ENCODE measurements at places on chromosomes 7 and 10. TPM values are rescaled to one million over a fixed set of nuclear protein-coding genes. Genes with fewer than 3 reads are reported as not detected.

Gene ABCB8
- total RNA-seq = 19.5 TPM

Gene ZNF117
- 2.4 TPM for total RNA-seq

Gene TLL2
- total RNA-seq = 17.7 TPM

Gene IRF5
- 12.4 TPM for total RNA-seq

Gene SRGN
- total RNA-seq = 1.7 TPM

Gene TDRD1
- total RNA-seq = not detected

Gene C10orf143
- total RNA-seq = 0.34 TPM

Gene CACNB2
- total RNA-seq = not detected

Gene TRIM74
- 0.21 TPM for total RNA-seq

Gene RBP4
- not detected for total RNA-seq

Gene SPDYE16
- not detected for total RNA-seq

Gene NOLC1
- total RNA-seq = 76.6 TPM

Gene OR6B1
- not detected for total RNA-seq

Gene SORBS1
- total RNA-seq = 0.34 TPM

Gene SRRM3
- 2.1 TPM for total RNA-seq

Gene CALML3
- total RNA-seq = 9.2 TPM

Gene CYP2W1
- 0.21 TPM for total RNA-seq

Gene ERVW-1
- not detected for total RNA-seq

Gene EBLN1
- total RNA-seq = not detected

Gene GALNT17
- not detected for total RNA-seq

Gene MUC12
- not detected for total RNA-seq

Gene TRIM50
- not detected for total RNA-seq

Gene GBF1
- 39.8 TPM for total RNA-seq

Gene NCAPG2
- 3.1 TPM for total RNA-seq

Gene ACHE
- under 0.01 TPM for total RNA-seq

Gene SFR1
- 6.5 TPM for total RNA-seq

Gene FAM107B
- total RNA-seq = 18.5 TPM

Gene CAV2
- total RNA-seq = 188 TPM

Gene ASNS
- 165 TPM for total RNA-seq

Gene SLC37A3
- total RNA-seq = 73.6 TPM

Gene ANKRD30A
- not detected for total RNA-seq

Gene TUBB8
- not detected for total RNA-seq

Gene RBP3
- total RNA-seq = not detected

Gene TRPV5
- not detected for total RNA-seq

Gene NEURL1
- 1.6 TPM for total RNA-seq

Gene TMEM130
- total RNA-seq = not detected

Gene ST7
- 20.5 TPM for total RNA-seq

Gene CPXM2
- 0.07 TPM for total RNA-seq

Gene ADIRF
- 63.6 TPM for total RNA-seq

Gene SFTPA2
- not detected for total RNA-seq

Gene C10orf105
- not detected for total RNA-seq

Gene MALRD1
- not detected for total RNA-seq

Gene CCL24
- total RNA-seq = not detected

Gene ZNF467
- 3.6 TPM for total RNA-seq

Gene LIPF
- not detected for total RNA-seq

Gene SPDYE1
- not detected for total RNA-seq
